ENCODE measurements at places on chromosomes 4 and X.

DNA sequence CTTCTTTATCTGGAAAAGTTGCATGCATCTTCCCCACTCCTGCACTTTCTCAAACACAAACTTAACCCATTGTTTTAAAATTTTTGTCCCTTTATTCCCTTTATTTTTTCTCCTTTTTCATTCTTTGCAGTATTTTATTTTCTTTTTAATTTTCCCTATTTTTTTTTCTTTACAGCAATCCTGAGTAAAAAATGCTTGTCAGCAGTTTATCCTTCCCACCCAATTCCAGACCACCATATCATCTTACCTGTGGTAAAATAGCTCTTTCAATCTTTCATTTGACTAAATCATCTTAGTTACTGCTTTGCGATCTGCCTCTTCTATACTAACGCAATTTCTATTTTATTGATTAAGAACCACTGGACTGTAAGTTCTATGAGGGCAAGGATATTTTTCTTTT is 450.5 kb downstream of the KLHL4 start:
- DNase-seq: no peak

GRCh38 chr4:30837131-30837539 is 117.0 kb downstream of the PCDH7 start:
- no peak for DNase-seq

DNA sequence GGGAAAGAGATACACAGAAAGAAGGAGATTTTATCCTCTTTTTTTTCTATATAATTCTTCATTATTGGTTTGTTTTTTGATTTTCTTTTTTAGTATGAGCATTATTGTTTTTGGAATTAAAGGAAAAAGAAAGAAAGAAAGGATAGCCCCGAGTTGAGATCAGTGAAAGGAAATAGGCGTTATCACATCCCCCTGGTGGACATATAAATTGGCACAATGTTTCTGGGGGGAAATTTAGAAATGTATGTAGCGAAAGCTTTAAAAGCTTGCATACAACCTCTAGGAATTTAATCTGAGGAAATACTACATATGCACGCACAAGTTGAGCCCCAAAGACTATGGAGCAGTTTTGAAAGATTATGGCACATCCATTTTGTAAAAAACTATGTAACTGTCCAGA is 226.3 kb upstream of the LDB2 start:
- DNase-seq: no peak

- DNase-seq: no peak
Observed at GRCh38 chr4:157013656-157014055, 42.1 kb upstream of the PDGFC start.

DNA sequence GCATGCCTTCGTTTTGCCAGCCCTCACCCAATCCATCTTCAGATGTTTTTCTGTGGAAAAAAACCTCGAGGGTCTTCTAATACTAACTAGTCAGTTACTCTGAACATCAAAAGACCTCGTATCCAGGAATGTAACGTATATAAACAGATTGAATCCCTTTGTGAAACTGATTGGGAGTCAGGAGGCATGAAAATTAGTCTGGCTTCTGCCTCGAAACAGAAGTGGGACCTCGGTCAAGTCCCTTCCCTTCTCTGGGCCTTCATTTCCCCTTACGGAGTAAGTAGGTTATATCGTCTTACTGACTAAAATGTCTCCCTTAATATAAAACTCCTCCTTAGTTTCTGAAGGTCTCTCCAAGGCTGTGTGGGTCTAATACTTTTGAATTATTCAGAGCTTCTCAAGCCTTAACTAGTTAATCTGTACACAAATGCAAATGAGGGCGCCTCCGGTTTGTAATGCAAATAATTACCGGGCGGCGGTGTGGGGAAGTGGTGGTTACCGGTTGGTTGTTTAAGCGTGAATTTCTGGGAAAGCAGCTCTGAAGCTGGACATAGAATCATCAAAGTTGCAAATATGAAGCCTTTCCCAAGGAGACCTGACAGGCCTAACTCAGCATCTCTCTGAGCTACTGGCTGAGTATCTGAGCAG is 11.4 kb upstream of the NKRF start:
- no peak for DNase-seq

- no peak for DNase-seq
Observed at GRCh38 chr4:145153904-145154298, 26.5 kb downstream of the OTUD4 start.

DNA sequence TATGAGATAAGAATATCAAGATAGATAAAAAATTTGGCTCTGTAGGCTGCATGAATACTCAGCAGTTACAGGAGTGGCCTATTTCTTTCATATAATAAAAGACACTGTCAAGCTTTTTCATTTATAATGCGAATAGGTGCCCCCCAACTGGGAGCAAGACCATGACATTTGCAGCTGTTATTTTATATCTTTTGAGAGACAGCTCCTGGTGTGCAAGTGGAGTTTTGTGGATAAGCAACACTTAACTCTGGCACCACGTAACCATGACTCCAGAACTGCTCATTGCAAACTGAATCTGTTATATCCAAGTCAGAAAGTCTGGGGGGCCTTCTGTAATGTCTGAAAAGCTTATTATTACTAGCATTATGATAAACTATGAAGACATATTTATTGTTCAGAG is 1372.4 kb downstream of the C4orf33 start:
- no peak for DNase-seq

DNA sequence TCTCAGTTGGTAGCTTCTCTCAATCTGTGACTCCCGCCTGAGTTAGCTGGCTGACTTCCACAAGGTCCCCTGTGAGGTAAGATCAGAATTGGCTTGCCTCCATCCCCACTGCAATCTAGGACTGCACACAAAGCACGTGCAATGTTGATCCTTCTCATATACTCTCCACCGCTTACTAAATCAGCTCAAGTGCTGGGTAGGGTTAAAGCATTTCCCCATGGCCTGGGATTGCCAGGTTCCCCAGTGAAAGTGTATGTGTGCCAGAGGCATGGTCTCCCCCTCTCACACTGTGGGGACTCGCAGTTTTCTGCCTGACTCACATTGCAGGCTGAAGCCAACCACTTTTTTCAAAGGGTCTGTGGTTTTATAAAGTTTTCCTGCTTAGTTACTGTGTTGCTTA is 886.9 kb downstream of the FAM133A start:
- no peak for DNase-seq

GRCh38 chr4:56323327-56323726 is 64.0 kb downstream of the AASDH start:
- no peak for DNase-seq

DNA sequence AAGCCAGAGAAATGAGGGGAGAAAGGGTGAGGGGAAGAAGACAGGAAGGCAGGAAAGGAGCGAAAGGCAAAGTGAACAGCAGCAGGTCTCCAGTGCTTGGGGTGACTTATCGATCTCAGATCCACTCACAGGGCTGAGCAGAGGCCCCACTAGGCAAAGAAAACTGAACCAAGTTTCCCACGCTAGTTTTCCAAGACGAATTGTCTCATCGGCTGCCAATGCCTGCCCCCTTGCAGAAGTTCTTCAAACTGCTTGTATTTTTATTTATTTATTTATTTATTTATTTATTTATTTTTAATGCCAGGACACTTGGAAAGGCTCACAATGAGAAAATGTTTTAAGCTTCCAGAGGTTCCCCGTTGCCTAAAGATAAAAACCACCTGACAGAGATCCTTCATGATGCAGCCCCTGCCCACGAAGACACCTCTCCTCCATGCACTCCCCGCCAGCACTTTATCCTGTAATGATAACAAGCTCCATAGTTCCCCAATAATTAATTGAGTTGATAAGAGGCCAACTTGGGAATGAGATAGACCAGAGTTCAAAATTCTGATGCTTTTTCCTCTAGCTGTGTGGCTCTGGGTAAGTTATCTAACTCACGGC is 43.2 kb downstream of the QDPR start:
- DNase-seq: no peak

DNA sequence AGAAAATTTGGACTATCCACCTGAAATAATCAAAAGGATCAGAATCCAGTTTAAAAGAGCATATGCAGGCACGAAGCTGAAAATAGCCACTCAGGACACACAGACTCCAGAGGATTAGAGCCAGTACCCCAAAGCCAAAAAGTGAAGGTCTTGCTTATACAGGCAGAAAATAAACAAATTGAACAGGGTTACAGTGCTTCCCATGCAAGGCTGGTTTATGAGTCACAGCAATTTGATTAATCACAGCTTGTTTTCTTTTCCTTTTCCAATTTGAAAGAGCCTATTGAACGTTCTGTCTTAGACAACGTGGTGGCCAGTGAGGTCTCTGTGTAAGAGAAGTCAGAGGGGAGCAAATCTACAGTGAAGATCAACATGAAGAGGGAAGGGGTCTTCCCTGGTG is 10.2 kb downstream of the HGFAC start:
- DNase-seq: no peak

GRCh38 chr4:151652841-151653547 is 107.8 kb downstream of the GATB start:
- DNase-seq: no peak

DNA sequence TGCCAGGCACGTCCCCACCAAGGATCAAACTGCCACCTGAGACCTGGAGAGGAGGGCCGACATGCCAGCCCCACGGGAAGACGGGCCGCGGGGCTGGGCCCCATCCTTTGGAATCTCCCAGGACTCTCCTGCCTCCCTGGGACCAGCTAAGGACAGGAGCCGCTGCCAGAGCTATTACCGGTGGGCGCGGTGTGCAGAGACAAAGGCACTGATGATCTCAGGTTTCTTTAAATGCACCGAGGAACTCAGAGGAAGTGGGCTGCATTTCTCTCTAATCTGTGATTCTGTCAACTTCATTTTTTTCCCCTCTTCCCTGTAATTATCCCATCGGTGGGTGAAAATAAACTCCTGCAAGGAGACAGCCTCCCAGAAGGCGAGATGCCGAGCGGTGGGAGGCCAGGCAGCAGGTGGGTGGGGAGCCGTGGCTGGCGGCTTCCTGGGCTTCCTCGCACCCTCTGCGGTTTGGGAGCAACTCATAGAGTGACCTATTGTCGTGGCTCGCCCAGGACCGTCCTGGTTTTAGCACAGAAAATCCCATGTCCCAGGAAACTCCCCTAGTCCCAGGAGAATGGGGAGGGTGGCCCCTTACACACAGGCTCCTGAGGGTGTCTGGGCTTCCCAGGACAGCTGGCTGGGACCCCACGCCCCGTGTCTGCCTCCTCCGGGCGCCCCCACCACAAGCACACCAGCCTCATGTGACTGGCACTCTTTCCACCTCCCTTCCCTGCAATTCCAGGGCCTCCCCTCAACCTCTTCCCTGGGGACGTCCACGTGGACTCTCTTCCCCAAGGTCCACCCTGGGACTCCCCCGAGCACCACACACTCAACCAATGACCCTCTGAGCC is 62.3 kb upstream of the ADRA2C start:
- no peak for DNase-seq

DNA sequence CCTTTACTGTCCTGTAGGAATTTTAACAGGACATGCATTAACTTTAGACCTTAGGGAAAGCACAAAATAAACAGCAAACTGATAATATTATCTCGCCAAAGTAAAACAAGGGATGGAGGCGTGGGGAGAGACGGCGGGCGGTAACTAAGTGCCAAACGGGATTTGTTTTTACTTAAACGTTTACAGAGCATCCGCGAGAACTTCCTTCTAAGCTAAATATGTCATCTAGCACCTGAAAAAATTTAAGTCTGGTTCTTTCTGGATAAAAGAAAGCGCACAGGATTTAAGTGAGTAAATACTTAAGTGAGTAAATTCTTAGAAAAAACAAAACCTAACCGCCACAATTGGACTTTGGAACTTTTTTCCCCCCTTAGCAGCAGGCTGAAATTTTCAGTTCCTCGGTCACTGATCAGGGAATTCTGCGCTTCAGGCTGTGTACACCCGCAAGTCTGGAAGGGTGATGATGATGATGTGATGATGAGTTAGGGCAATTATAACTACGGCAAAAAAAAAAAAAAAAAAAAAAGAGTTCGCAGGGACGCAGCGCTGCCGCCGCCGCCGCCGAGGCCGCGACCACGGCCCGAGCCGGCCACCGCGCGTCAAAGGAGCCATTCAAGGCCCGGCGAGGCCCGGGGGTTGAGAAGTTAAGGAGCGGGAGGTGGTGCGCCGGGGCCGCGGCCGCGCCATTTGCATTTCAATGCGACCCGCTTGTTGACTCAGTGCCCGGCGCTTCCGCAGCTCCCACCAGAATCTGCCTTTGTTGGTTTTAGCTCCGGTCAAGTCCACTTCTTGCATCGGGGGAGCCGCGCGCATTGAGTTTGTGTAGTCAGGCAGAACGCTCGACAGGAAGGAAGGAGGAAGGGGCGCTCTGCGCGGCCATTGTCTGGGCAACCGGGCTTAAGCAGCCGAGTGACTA is 108.8 kb downstream of the SPRY1 start:
- no peak for DNase-seq
